ENCODE measurements at places on chromosomes 1 and 21.

DNA sequence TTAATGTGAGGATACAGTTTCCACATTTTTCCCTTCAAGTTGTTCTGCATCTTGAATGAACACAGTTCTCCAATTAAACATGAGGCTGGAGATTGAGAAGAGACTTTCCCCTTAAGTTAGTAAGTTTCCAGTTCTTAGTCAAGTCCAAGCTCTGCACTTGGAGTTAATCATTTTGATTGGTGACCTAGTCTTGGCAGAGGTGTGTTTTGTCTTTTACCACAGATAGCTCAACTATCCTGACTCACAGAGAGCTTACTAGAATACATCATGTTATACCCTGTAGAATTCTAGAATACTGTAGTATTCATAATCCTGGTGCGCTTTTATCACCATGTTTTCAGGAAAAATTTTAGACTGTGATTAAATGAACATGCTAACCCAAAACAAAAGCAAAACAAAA lies 129.2 kb downstream of the CYYR1 start:
- DNase-seq = no peak

GRCh38 chr1:86068271-86068721 lies 88.3 kb downstream of the COL24A1 start:
- DNase-seq = no peak

- no peak for DNase-seq
Measured at GRCh38 chr1:17688217-17688810, 66.8 kb upstream of the ACTL8 start.

DNA sequence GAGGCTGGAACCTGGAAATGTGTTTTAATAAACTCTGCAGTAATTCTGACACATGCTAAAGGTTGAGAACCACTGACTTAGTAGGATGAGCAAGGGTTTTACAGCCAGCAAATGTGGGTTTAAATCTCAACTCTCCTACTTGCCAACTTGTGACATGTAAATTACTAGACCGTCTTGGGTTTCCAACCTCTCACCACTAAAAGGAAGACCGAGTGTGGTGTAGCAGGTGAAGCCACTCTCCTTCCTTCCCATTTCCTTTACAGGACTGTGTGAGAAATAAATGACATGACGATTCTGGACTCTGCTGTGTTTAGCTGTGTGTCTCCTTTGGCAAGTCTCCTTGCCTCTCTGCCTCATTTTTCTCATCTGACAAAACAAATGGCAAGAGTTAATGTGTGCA lies 49.5 kb upstream of the DNAJC6 start:
- no peak for DNase-seq

GRCh38 chr1:173857363-173857917 lies 10.3 kb downstream of the GAS5 start:
- no peak for DNase-seq

DNA sequence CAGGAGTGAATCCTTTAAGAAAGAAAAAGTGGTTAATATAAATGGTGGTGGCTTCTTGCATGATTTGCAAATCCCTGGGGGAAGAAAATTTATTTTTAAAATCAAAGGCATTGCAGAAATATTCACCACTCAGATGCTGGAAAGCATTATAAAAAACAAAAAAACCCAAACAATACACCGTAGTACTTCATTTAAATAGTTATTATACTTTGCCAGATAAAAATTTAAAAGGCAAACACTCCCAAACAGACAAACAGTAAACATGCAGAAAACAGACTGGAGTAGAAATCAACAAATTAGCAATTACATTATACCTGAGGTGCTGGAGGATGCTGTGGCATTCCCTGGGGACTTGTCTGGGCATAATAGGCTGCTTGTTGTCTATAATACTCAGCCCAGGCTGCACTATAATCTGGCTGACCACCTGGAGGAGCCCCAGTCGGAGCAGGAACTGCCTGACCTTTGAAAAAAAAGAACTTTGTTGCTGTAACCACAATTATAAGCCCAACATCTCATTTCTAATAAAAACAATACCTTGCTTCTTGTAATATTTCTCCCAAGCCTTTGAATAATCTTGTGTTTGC lies 29.9 kb downstream of the FUBP1 start:
- no peak for DNase-seq

DNA sequence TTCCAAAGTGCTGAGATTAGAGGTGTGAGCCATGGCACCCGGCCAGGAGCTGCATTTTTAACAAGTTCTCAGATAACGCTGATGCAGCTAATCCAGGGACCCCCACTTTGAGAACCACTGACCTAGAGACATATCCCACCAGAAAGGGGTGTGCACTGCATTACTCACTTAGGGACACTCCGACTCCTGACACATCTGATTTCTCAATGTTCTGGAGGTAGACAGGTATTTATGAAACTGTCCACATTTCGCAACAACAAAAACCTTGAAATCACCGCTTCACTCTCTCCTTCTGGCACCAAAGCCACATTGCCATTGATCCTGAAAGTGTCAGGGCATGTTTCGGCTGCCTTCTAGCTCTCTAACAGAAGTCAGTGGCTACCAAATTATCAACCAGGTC lies 23.2 kb upstream of the CAMTA1 start:
- DNase-seq = peak; percentile 66

DNA sequence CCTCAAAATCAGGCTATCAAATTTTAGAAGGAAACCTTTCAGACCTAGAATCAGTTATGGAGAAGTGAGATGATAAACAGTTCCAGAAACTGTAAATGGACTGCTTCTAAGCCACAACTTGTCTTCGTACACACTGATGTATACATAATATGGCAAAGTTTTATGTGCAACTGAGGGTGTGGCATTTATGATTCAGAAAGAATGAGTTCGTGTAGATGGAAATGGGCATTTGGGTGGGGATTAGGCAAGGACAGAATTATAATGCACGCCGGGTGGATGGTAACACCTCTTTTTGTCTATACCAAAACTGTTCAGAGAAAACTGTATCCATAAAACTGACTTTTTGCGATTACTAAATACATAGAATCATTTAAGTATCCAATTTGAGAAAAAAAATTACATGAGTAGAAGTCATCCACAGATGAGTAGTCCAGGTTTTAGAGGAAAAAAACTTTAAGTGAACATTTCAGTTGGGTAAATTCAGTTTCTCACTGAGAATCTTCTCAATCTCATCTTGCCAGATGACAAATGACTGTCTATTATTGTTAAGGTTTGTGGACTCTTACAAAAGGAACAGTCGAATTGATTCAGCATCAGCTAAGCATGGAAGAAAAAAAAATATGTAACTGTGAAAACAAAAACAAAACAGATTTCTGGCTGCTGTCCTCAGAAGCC lies 22.5 kb downstream of the ERRFI1 start:
- DNase-seq = no peak

- DNase-seq = no peak
Measured at GRCh38 chr1:217053676-217054075, 330.4 kb upstream of the ESRRG start.

DNA sequence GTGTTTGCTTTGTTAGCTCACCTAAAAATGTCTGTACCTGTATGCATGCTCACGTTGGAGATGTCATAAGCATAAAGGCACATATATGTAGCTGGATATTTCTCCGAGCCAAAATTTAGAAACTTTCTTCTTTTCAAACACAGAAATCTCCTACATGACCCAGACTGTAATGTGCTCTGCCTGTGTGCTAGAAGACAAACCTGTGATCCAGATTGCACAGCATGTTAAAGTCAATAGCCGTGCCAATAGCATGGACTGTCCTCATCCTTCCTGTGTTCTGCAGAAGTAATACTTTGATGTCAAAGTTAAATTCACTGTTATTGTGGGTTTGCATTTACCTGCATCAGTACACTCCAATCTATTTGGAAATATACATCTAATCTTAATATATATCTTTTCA lies 346.2 kb upstream of the ZRANB2 start:
- no peak for DNase-seq

DNA sequence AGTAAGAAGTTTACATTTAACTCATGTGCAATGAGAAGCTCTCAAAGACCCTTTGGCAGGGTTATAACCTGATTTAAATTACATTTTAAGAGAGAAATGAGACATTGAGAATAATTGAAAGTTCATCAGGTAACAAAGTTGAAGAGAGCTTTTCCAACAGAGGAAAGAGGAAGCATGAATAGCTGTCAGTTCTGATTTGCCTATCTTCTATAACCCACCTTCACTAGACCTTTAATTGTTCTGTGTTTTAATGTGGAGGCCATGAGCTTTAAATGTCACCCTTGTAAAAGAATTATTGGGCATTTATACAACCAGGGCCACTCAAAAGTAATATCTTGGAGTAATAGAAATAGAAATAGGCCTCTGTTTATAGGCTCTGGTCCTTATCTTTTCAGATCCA lies 9.3 kb upstream of the FCRL1 start:
- no peak for DNase-seq

GRCh38 chr1:31031330-31032143 lies 34.0 kb downstream of the PUM1 start:
- no peak for DNase-seq

GRCh38 chr1:202343652-202344349 lies 2.1 kb upstream of the UBE2T start:
- peak; percentile 59 for DNase-seq

GRCh38 chr1:68204977-68205630 lies 27.2 kb downstream of the WLS start:
- DNase-seq = no peak

- no peak for DNase-seq
Measured at GRCh38 chr1:160789702-160790611, 6.0 kb upstream of the LY9 start.

DNA sequence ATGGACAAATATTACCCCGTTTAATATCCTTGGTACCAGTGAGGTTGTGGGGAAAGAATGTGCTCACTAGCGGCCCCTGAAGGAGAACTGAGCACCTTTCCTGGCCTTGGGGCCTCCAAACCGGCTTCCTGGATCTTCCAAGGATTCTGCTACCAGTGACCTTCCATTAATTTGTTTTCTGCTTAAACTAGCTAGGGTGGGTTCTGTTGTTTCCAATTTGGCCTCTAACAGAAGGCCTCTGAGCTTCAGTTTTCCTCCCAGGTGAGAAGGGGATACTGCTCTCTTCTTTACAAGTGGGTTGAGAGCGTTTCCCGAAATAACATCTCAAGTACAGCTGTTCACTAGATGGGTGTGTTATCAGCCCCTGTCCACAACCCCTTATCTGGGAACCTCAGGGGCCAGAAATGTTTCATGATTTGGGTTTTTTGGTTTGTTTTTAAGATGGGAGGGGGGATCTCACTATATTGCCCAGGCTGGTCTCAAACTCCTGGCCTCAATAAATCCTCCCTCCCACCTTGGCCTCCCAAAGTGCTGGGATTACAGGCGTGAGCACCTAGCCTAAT lies 16.9 kb upstream of the IFNGR2 start:
- no peak for DNase-seq

DNA sequence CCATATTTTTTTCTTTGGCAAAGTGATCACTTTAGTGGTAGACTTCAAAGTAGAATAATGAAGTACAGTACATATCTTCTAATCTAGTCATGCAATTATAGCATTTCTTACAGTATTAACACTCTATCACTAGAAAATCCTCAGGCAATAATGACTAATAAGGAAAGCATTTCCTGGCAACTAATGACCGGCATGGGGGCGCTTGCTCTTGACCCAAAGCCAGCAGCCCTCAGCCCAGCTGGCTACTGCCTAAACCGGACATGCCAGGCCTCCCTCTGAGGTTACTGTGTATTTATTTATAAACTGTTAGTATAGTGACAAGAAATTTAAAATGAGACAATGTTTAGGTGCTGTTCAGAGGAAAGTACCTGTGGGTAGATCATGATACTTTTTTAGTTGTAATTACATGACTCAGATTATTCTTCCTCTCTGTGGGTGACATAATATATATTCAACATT lies 633.8 kb downstream of the PTPRC start:
- DNase-seq = peak; percentile 97

- DNase-seq = peak; percentile 58
Measured at GRCh38 chr1:53470155-53470554, 11.0 kb downstream of the DMRTB1 start.

DNA sequence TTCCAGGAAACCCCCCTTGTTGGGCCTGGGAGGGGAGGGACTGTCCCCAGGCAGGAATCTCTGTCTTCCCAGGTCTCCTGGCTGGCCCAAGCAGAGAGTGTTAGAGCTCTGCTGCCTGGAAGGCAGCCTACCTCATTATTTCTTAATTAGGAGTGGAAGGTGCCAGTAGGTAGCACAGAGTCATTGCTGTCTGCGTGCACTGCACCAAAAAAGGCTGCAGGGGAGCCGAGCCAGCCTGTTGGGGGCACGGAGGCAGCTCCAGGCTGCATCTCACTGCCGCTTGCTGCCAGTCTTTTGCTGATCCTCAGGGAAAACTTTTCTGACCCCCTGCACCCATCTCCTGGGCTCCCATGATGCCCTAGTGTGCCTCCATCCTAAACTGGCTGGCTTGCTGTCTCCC lies 58.1 kb downstream of the LRRN2 start:
- no peak for DNase-seq

DNA sequence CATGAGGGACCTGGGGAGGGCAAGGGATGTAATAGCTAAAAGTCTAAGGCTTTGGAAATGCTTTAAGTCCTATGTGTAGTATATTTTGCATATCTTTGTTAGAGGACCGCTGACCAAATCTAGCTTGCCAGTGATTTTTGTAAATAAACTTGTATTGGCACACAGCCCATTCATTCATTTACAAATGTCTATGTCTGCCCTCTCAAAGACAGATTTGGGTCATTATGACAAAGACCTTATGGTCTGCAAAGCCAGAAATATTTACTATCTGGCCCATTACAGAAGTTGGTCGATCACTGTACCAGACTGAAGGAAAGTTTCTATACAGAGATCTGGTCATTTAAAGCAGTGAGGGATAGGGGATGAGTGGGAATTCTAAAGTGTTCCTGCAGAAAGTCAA lies 120.1 kb upstream of the RAVER2 start:
- no peak for DNase-seq

- no peak for DNase-seq
Measured at GRCh38 chr1:220754212-220754917, 6.2 kb downstream of the MTARC2 start.

DNA sequence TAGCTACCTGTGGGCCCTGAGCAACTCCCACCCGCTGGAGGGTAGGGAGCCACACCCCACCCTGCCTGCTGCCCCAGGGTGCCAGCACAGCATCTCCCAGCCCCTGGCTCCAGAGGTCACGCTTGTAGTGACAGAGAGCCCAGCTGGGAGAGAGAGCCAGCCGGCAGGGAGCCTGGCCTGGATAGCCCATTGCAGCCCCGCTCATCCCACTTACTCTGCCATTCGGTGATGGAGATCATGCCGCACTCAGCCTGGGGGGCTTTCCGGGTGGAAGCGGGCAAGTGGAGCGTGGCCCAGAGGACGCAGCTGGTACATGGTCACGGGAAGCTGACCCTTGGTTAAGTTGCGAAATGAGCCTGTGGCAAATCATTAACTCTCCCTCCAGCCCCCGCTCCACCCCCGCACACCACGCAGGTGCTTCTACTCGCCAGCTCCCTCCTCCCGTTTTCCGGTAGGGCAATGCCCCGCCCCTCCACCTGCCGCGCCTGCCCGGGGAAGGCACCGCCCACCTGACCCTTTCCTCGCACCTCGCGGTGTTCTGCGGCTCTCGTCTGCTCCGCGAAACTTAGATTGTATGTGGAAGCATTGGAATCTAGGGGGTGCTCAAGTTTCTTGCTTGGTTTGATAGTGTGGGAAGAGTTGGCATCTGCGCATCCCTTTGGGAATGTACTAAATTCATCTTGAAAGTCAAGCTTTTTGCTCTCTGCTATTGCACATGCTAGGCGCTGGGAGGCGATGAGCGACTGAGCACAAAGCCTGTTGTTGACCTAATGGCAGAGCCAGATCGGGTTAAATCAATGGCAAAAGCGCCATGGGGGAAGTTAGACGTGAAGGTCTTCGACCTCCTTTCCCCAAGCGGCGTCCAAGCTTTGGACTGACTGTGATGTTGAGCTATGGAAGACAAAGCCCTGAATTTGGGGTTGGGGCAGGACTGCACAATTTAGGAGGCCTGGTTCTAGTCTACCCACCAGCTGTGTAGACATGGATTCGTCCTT lies at the start of gene GOLT1A:
TSS of gene GOLT1A (minus strand) at position 321 of the 995 bp plus-strand sequence. CDS start at position 239, 82 bp downstream.
- peak; percentile 67 for DNase-seq

GRCh38 chr21:38760017-38760761 lies 45.5 kb upstream of the ETS2 start:
- DNase-seq = no peak

Data from RWPE1 (cell line).